ENCODE measurements at places on chromosomes 3 and 15.

DNA sequence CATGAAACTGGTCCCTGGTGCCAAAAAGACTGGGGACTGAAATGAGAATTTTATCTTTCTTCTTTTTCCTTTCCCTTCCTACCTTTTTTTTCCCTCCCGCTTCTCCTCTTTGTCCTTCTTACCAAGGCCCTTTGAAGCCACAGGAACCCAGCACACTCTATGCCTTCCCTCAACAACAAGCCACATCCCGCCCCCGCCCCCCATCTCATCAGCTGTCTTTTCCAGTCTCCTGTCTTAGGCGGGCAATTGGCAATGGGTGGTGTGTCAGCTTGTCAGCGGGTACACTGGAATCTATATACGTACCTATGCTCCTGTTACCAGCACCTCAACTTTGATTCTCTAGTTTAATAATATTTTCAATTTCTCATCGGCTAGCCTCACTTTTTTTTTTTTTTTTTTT lies 56.3 kb upstream of the CHD2 start:
- DNase-seq: no peak

DNA sequence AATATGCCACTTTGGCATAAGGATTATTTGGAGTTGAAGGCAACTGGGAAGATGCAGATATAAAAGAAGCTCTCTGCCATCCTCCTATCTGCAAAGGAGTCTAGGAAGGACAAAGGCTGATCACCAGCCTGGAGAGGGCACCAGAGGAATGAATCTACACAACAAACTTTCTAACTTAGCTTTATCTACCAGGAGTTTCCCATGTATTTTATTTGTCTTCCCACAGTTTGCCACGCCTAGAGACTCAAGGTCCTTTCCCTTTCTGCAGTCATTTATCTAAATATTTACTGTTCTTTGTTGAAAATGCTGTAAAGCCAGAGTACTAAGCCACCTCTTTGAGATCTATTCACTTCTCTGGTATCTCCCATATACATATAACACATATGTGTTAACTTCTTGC lies 32.2 kb downstream of the GPR176 start:
- no peak for DNase-seq

DNA sequence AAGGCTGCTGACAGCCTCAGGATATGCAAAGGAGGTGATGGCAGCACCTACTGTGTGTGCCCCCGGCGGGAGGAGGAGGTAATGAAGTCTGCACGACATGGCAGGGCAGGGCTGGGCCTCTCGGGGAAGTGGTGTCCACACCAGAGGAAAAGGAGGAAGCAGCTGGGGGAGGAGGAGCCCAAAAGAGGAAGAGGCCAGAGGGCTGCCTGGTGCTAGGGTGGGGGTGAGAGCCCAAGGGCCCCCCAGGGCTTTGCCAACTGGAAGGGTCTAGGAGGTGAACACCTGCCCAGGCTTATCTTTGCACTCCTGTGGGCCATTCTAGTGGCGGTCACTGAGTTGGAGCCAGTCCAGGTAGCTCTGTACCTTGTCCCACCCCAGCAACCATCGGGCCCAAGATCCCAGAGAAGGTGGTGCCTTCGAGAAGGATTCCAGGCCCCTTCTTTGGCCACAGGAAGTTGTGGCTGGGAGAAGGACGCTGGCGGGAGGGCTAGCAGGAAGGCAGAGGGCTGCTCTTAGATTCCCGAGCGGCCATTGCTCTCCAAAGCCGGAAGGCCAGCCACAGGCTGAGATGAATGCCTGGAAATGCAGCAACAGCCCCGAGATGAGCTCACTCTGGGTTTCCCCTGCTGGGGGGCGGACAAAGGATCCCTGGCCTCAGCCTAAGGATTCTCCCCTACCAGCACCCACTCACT lies 7.0 kb downstream of the GNAI2 start:
- DNase-seq: no peak

GRCh38 chr3:42876940-42877720 lies 1.5 kb upstream of the CYP8B1 start:
- no peak for DNase-seq

GRCh38 chr3:100697723-100698285 lies 11.5 kb upstream of the TFG start:
- no peak for DNase-seq

GRCh38 chr3:87084868-87085267 lies 93.9 kb upstream of the VGLL3 start:
- no peak for DNase-seq

DNA sequence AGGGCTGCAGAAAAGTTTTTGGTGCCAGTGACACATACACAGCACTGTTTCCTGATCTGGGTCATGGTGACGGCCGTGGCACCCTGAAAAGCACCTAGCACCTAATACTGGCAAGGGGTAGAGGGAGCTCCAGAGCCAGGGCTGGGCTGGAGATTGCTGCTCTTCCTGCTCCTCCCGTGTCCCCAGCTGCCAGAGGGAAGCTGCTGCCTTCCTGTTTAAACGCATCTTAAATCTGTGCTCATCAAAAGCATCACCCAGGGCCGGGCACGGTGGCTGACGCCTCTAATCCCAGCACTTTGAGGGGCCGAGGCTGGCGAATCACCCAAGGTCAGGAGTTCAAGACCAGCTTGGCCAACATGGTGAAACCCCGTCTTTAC lies 156.7 kb upstream of the MEF2A start:
- no peak for DNase-seq

- no peak for DNase-seq
Measured at GRCh38 chr3:3170998-3171397, 8.5 kb downstream of the CRBN start.

DNA sequence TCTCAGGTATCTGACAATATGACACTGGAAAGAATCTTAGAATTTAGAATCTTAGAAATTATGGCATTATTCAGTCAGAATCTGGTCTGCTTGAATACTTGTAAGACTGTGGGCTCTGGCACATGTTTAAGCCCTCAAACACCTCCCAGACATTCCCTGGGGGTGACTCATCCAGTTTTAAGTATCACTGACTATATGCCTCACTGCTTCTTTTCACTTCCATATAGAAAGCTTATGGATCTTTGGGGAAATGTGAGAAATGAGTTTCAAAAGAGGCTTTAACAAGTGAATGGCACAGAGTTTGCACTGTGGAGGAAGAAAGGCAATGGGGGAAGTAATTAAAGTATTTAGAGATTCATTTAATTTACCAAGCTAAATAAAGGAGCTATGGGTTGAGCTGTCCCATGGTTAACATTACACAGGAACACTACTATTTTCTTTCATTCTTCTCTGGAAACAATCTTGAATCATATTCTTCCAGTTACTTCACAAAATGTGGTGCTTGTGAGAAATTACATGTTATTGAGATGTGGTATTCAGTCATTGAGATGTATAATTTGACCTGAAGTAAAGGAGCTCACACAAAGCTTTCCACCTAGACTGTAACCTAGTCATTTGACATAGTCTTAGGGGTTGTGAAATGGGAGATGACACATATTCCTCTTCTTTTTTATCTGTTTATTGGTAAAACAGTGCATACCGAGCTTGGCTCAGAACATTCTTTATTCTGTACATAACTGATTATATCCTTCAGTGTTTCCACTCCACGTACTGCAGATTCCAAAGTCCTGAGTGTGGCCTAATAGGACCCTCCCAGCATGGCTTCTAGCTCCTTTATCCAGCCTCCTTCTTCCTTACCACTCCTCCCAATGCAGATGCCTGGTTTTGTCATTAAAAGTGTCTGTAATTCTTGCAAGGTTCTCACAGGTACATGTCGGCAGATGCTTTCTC lies 544.6 kb upstream of the NECTIN3 start:
- no peak for DNase-seq

DNA sequence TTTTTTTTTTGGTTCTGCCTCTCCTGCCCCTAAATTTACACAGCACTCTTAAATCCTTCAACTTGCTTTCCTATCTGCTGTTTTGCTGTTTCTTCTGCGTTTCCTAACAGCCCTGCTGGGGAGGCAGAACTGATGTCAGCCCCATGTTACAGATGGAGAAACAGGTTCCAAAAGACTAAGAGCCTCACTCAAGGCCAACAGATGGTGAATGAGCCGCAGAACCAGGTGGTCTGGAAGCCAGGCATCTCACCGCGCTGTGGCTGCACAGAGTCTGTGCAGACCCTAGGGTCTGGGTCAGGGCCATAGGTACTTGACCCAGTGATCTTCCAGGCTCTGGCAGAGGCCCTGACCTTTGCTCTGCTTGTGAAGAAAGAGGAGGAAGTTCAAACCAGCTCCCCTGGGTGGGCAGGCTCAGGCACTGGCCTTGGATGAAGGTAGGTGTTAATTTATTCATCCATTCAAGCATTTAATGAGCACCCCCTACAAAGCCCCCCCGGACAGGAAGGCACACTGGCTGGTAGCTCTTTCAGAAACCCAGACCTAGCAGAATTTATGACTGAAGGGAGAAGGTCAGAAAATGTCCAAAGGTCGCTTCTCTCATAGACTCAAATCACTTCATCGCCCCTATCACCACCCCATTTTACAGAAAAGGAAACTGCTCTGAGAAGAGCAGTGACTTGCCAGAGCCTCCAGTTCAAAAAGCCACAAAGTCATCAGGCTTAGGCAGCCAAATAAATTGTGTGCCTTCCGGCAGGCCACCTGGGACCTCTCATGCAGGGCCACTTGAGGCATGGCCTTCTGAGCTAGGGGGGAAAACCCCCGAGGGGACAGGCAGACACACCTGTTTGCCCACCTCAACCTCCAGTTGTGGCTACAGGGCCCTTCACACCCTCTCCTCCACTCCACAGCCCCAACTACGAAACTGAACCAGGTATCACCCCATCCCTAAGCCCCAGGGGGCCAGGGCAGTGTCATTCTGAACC lies 2.7 kb downstream of the CHDH start:
- no peak for DNase-seq

DNA sequence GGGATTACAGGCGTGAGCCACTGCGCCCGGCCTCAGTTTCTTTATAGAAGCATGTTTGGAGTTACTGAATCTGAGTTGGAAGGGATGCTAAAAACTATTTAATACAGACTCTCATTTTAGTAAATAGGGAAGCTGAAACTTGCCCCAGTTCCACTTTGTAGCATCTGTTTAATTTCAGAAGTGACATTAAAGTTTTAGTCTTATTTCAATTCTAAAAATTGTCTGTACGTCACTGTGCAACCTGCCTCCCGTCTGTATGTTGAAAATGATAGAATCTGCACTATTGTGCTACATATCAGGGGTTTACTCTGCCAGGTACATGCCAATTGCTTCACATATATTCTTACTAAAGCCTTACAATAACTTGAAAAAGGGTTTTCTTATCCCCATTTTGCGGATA lies 15.3 kb downstream of the CNOT10 start:
- DNase-seq: no peak

GRCh38 chr3:23809294-23809693 lies 3.5 kb downstream of the UBE2E1 start:
- DNase-seq: no peak

GRCh38 chr15:84956199-84956598 lies 25.5 kb upstream of the PDE8A start:
- DNase-seq: no peak

- DNase-seq: peak; percentile 35
Measured at GRCh38 chr15:57732526-57733331, 26.2 kb downstream of the POLR2M start.

DNA sequence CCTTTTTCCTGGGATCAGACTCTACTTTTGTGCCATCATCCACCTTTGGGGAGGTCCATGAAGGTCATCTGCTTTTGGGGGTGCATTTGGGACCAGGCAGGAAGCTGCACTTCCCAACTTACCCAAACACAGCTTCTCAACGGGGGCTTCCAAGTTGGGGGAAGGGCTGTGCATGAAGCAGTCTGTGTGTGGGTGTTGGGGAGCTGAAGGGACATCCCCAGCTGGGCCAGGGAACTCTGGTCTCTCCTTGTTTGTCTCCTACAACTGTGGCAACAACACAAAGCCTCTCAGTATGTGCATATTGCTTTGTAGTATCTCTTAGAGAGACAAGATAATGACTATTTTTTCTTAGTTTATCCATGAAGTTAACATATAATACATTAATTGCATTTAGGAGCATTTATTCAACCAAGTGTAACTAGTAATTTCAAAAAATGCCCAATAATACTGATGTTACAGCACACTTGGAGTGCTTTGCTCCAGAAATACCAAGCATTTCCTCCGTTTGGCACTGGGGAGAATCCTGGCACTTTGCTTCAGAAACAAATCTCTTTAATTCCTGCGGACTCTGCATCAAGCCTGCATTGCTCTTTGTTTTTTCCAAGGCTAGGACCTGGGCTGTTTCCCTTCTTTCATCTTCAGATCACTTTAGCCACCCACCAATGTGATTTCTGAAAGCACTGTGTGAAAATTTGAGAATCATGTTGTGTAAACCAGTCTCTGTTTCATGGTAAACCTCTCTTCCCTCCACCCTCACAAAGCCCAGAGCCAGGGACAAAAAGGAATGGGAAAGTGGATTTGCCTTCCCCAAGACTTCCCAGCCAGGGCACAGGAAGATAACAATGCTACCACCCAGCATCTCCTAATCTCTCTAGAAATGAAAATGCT lies 126.2 kb upstream of the PFN2 start:
- no peak for DNase-seq

- DNase-seq: no peak
Measured at GRCh38 chr15:78360958-78361718, 21.0 kb downstream of the CRABP1 start.

DNA sequence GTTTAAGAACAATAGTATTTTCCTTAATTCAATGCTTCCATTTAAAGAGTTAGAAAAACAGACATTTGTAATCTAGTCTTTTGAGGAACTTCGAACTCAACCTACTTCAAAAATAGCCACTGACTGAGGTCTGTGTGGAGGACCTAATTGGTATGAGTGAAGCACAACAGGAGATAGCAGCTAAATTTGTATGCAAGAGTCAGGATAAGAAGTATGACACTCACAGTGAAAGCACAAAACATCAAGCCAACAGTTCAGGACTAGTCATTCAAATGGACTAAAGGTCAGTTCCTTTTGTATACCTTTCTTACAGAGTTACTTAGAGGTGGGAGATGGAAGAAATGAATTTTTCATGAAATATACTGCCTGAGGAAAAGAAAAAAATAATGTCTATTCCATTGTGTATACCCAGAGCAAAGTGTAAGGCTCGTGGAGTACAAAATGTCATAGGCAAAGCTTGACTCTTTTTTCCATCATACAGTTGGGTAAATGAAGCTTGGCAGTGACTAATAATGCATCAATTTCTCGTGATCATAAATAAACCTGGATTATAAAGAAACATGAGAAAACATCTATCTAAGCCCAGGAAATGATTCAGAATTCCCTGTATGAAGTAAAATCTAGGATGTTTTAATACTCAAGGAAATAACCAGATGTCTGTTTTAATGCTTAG lies 1005.2 kb upstream of the CADM2 start:
- no peak for DNase-seq

DNA sequence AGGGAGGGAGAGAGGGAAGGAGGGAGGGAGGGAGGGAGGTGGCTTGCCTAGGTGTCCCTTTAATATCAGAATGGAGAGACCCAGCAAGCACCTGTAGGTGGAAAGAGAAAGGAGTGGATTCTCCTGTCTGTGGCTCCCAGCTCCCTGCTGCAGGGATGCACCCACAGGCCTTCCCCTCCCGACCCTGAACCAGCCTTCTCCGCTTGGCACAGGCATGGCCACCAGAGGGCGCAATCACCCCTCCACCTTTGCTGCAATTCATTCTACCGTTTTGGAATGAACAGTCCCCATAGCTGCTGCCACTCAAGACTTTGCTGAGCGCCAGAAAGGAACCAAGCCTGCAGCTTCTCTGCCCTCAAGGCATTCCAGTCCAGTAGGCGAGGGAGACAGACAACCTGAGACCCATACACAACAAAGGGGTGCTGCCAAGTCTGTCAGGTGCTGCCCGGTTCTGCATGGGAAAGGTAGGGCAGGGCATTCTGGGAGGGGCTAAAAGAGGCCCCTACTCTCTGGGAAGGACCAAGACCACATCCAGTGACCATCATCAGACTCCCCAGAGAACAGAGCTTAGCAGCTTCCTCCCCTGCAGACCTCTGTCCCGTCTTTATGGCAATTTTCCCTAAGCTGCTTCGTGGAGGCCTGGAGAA lies 4.9 kb downstream of the TLR9 start:
- DNase-seq: peak; percentile 86
